ENCODE measurements at places on chromosomes 3 and 15. TPM values are rescaled to one million over a fixed set of nuclear protein-coding genes. Genes with fewer than 3 reads are reported as not detected.

Gene GABRB3
- not detected for polyA plus RNA-seq

Gene NFKBIZ
- polyA plus RNA-seq = 12.1 TPM

Gene BCL2A1
- 11.2 TPM for polyA plus RNA-seq

Gene SH3GL3
- polyA plus RNA-seq = not detected

Gene LHFPL4
- 0.21 TPM for polyA plus RNA-seq

Gene C3orf49
- not detected for polyA plus RNA-seq

Gene DISP2
- 1.1 TPM for polyA plus RNA-seq

Gene C3orf70
- not detected for polyA plus RNA-seq

Gene DGKG
- 0.86 TPM for polyA plus RNA-seq

Gene WDR49
- polyA plus RNA-seq = 0.21 TPM

Gene ONECUT1
- polyA plus RNA-seq = not detected

Gene CTXND1
- not detected for polyA plus RNA-seq

Gene PLA2G4D
- not detected for polyA plus RNA-seq

Gene GLDN
- not detected for polyA plus RNA-seq

Gene UROC1
- not detected for polyA plus RNA-seq

Gene C2CD4B
- polyA plus RNA-seq = not detected
